ENCODE measurements at places on chromosomes 1 and 21.

DNA sequence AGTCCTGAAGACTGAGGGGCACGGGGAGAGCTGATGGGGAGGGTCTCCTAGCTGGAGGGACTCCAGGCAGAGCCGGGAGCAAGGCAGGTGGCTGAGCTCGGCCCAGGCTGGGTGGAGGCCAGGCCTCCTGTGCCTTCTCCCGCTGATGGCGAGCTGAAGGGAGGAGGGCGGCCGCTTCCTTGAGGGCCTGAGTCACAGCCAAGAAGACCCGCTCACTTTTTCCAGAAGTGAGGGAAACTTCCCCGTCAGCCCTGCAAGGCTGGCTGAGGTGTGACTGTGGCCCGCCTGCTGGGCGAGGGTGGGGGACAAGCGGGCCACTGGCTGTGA lies 1.7 kb upstream of the VWA1 start:
- DNase-seq = no peak

GRCh38 chr1:157542676-157543075 lies 9.6 kb downstream of the FCRL5 start:
- no peak for DNase-seq

DNA sequence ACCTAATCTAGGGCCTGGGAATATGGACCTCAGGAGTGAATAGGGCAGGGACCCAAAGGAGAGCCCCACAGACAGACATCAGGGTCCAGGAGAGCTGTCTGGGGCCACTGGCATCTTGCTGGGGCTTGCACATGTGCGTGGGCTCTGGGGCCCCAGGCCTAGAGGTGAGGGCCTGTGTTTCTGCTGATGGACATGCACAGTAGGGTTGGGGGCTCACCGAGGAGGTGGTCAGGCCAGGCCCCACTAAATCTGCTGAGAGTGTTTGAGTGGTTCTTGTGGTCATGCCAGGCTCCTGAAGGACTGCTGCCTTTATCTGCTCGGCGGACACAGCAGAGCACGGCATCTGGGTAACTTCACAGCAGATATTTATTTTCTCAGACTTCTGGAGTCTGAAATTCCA lies 87.4 kb downstream of the OBSCN start:
- DNase-seq = no peak

- DNase-seq = no peak
Measured at GRCh38 chr1:54888080-54888733, 1.2 kb upstream of the DHCR24 start.

Measured in DMS79 (cell line).